ENCODE measurements at places on chromosomes 16 and 17. TPM values are rescaled to one million over a fixed set of nuclear protein-coding genes. Genes with fewer than 3 reads are reported as not detected.

- peaks cover 13% of the 10 kb centered on the region for H3K27me3 ChIP-seq
- H3K27ac ChIP-seq, result no peak overlapping the region
- H3K4me3 ChIP-seq, result no peak overlapping the region
- no peaks in the 10 kb centered on the region for H3K36me3 ChIP-seq
- no peak for DNase-seq
Observed at GRCh38 chr17:11928436-11928835, 68.8 kb downstream of the ZNF18 start.

The FOXO3B gene
- total RNA-seq, result 21.3 TPM

DNA sequence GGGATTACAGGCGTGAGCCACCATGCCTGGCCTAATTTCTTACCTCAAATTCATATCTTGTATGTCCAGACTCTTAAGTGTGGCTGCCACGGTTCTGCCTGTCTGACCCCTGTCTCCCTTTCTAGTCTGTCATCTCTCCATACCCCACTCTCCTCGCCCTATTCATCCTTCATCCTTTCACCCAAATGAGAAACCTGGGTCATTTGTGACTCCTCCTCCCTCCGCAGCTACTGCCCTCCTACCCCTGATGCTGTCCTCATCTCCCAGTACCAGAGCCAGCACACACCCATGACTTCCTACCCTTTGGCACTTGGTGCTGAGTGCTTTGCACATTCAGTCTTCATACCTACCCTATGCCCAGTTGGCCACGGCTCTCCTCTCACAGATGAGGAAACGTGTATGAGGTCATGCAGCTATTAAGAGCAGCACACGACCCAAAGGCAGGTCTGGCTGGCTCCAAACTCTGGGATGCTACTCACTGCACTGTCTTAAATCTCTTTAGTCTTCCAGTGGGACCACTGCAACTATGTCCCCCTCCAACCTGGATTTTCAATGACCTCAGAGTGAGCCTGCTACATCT is 1.6 kb downstream of the SPATA32 start:
- DNase-seq, result no peak
- H3K4me3 ChIP-seq, result peak overlapping the region; percentile 9
- peaks cover 2% of the 10 kb centered on the region for H3K27me3 ChIP-seq
- peaks cover 3% of the 10 kb centered on the region for H3K4me1 ChIP-seq

The ICAM2 gene
- total RNA-seq, result 0.22 TPM

The SPATA22 gene
- total RNA-seq, result not detected

- no peak for DNase-seq
- no peak overlapping the region for H3K4me3 ChIP-seq
- no peaks in the 10 kb centered on the region for H3K27me3 ChIP-seq
- no peak overlapping the region for H3K27ac ChIP-seq
- H3K4me1 ChIP-seq, result peaks cover 7% of the 10 kb centered on the region
Observed at GRCh38 chr16:918068-918467, 52.7 kb downstream of the LMF1 start.

GRCh38 chr17:58337600-58338453 is 9.2 kb upstream of the TSPOAP1 start:
- peak overlapping the region; percentile 93 for H3K27ac ChIP-seq
- no peak for DNase-seq
- peaks cover 40% of the 10 kb centered on the region for H3K4me1 ChIP-seq
- no peaks in the 10 kb centered on the region for H3K27me3 ChIP-seq
- no peak overlapping the region for H3K4me3 ChIP-seq
- H3K36me3 ChIP-seq, result peaks cover 3% of the 10 kb centered on the region

DNA sequence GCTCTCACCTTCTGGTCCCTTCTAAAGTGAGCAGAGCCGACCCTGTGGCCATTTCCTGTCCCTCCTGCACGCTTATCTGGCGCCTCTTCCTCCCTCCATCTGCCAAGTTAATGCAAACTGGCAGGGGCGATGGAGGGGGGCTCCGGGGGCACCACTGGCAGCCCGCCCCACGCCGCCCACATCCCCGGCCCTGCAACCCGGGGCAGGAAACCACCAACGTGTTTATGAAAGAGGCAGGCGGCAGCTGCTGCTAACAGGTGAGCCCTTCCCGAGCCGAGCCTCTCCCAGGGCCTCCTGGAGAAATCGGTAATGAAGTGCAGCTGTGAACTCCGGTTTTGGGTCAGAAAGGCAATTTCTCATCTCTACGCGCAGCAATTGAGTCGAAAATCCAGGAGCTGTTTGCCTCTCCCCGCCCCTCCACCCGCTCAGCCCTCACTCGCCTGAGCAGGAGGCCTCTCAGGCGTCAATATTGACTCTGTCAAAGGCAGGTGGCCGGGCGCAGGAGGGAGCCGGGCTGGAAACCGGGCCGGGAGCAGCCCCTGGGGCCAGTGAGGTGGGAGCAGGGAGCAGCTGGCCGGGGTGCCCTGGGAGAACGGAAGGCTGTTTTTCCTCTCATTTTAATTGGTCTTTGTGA is 164.4 kb upstream of the GSE1 start:
- no peak overlapping the region for H3K4me3 ChIP-seq
- H3K27me3 ChIP-seq, result no peaks in the 10 kb centered on the region
- H3K4me1 ChIP-seq, result peaks cover 51% of the 10 kb centered on the region
- H3K27ac ChIP-seq, result peak overlapping the region; percentile 25
- no peak for DNase-seq
- no peaks in the 10 kb centered on the region for H3K36me3 ChIP-seq

DNA sequence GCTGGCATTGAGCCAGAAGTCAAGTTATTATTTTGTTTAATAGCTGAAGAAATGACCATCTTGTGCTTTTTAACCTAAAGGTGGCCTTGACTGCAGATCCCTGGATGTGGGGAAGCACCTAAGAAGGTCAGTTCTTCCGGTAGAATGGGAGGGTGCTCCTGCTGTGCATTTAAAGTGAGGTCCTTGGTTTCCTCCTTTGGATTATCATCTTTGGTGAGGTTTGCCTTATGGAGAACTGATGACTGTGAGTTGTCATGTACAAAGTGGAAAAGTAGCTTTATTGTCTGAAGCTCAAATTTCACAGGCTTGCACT is 66.5 kb downstream of the PCTP start:
- H3K36me3 ChIP-seq, result no peaks in the 10 kb centered on the region
- peaks cover 1% of the 10 kb centered on the region for H3K4me1 ChIP-seq
- no peak for DNase-seq

The NPIPB9 gene
- total RNA-seq, result 3.6 TPM

- no peak overlapping the region for H3K27ac ChIP-seq
- H3K4me1 ChIP-seq, result no peaks in the 10 kb centered on the region
- no peak for DNase-seq
- H3K4me3 ChIP-seq, result no peak overlapping the region
- no peaks in the 10 kb centered on the region for H3K36me3 ChIP-seq
Observed at GRCh38 chr17:15106540-15106939, 158.6 kb downstream of the PMP22 start.

- peaks cover 41% of the 10 kb centered on the region for H3K4me1 ChIP-seq
- no peak overlapping the region for H3K27ac ChIP-seq
- H3K4me3 ChIP-seq, result no peak overlapping the region
- H3K36me3 ChIP-seq, result no peaks in the 10 kb centered on the region
Observed at GRCh38 chr17:70091696-70092095, 16.7 kb downstream of the KCNJ16 start.

All from mesothelial cell of epicardium (in vitro differentiated cells).